Left colon (tissue), 2 donors: ENCODE measurements at places on chromosomes 2 and 18.

DNA sequence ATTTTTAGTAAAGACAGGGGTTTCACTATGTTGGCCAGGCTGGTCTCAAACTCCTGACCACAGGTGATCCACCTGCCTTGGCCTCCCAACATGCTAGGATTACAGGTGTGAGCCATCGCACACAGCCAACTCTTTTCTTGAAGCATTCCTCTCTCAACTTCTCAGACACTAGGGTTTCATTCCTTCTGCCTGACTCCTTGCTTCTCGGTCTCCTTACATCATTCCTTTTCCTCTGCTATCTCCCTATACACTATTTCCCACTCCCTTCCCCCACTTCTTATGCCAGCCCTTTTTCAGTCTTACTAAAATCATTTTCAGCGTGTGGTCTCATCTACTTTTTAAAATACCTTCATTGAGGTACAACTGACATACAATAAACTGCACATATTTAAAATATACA is 6.1 kb downstream of the SOS1 start:
- no peak for DNase-seq

GRCh38 chr2:231260442-231261208 is 62.2 kb downstream of the ARMC9 start:
- DNase-seq = no peak

- DNase-seq = no peak
Measured at GRCh38 chr2:238220892-238221521, 17.5 kb upstream of the ILKAP start.

GRCh38 chr2:188976545-188977268 is 2.5 kb downstream of the COL3A1 start:
- DNase-seq = no peak

GRCh38 chr2:1979138-1979537 is 234.8 kb upstream of the PXDN start:
- DNase-seq = no peak

DNA sequence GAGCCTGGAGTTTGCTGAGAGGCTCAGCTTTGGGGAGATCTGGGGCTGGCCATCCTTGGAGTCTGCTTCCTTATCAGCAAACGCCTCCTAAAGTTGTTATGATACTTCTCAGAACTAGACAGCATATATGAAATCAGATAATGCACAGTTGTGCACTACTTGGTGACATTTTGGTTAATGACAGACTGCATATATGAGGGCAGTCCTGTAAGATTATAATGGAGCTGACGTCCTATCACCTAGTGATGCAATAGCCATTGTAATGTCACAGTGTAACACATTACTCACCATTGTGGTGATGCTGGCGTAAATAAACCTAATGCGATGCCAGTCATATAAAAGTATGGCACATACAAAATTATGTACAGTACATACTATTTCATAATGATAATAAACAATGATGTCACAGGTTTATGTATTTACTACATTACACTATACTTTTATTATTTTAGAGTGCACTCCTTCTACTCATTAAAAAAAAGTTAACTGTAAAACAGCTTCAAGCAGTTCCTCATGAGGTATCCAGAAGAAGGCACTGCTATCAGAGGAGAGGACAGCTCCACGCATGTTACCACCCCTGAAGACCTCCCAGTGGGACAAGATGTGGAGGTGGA is 298.1 kb upstream of the REV1 start:
- no peak for DNase-seq

DNA sequence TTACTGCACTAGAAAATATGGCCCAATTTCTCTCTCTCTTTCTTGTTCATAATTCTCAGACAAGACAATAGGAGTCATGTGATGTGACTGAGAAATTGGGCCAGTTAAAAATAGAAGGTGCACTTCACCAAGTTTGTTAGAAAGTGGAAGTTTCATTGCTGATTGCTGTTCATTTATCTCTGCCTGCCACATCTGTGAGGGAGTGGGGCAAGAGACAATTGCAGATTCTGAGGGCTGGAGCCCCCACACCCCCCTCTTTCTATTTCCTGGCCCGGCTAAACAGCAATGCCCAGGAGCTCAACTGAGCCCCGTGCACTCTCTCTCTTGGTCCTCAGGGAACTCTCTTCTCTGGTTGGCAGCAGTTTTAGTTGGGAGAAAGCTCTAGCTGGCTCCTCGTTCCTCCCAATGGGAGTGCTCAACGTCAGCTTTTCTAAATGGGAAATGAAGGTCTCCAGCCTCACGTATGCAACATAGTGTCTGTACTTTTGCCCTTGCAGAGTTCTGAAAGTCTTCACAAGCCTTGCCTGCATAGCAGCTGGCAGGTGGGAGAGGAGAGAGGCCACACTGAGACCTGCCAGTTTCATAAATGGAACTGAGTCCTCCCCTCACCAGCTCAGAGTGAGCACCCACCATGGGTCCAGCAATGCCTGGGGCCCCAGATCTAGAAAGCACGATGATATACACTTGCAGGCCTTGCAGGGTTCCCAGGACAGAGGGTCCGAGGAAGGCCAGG is 115.7 kb downstream of the MYCN start:
- DNase-seq = no peak

DNA sequence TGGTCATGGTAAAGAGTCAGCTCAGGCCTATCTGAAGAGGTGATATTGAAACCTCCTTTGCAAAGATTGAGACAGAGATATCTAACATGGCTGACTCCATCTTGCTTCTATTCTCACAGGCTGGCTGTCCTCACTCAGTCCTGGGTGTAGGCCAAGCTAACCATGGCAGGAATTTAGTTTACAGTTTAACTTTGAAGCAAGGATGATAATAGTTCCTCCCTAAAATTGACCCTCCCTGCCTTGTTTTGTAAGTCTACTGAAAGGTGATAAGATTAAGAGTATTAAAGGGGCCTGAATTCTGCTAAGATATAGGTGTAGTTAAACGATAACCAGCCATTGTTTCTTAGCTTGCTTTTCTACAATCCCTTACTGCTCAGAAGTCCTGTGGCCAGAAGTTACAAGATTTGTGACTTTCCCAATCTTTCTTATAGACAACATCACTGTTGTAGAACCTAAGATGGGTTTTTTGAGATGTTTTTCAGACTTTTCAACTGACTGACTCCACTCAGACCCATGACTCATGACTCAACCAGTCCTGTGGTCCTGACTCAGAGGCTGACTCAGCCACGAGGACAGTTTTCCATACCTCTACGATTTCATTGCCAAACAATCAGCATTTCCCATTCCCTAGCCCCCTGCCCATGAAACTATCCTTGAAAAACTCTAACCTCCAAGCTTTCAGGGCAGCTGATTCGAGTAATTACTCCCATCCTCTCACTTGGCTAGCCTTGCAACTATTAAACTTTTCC is 195.7 kb upstream of the SESTD1 start:
- no peak for DNase-seq
